Dorsolateral prefrontal cortex (tissue), 122 donors: ENCODE measurements at places on chromosomes 7 and 10.

DNA sequence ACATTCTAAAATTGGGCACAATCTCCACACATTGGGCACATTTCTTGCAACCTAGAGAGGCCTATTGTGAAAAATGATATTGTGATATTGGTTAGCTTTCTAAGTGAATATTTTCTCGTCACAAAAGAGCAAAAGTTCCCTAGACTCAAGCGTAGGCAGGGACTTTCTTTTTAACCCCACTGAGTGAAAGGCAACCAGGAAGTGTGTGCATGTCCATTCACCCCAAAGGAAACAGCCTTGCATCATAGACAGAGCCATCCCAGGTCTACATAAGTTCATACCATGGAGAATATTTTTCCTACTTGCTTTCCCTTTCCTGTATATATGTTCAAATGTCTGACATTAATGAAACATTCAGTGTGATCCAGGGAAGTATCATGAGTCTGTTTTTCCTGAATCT is 84.2 kb upstream of the AGBL3 start:
- DNase-seq: no peak

DNA sequence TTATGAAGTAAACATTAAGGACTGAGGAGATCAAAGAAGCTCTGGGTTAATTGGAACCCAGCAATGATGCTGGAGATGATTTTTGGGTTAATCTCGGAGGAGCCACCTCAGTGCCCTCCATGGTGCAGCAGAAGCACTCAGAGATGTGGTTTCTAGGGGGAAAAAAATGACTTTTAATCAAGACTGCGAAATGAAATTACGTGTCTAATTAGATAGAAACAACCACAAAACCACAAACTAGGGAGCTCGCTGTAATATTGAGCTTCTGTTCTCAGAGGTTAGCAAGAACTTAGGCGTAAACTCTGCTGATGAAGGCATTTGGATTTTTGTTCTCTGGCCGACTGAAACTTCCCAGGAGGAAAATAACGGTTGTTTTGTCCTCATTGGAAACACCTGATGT is 319.0 kb downstream of the GRID1 start:
- no peak for DNase-seq

DNA sequence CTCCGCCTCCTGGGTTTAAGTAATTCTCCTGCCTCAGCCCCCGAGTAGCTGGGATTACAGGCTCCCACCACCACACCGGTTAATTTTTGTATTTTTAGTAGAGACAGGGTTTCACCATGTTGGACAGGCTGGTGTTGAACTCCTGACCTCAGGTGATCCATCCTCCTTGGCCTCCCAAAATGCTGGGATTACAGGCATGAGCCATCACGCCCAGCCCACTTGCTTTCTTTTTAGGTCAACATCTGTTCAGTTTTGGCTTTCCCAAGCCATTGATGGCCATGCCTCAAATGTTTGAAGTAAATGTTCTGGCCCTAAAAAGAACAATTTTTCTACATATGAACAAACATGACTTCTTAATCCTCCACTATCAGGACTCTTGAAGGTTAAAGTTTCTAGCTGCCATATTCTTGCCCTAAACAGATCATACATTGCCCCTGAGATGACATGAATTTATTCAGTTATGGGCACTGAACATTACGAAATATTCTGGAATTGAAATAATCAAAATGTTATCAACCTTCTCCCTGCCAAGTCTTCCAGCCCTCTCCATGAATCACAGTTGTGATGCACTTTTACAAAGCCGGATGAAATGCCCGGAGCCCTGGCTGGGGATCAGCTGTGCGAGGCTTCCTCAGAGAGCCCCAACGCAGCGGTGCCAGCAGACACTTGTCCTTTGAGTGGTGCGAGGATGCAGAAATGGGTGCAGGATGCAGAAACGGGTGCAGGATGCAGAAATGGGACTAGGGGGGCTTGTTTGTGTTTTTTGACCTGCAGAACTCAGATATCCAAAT is 2.9 kb downstream of the MRLN start:
- no peak for DNase-seq

DNA sequence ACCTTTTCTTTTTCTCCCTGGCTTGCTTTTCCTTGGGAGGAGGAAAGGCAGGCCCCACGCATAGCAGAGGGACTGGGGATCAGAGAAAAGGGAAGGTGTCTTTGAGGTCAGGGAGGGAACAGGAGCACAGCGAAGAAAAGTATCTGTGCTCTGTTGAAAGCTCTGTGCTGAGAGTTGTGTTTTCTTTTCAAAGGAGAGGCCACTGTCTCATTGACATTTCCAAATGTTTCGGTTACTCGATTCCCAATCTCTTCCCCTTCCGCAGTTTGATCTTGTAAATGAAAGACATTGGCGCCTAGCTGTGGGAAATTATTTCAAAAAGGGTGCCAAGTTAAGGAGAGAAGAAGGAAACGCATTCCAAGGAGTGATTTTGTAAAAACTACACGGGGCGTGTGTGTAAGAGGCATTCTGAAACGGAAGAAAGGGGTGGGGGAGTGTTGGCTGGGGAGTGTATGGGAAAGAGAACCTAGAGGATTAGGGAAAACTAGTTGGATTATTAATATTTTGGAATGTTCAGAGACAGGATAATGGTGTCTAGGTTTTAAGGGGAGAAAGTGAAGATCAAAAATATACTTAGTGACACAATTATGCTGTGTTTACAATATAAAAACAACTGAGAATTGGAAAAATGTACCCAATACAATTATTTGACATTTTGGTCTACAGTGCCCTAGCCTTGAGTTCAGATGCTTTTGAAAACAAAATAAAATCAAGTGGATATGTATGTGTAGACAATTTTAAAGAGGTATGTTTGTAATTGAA is 708 bp downstream of the KLHDC10 start:
- no peak for DNase-seq

DNA sequence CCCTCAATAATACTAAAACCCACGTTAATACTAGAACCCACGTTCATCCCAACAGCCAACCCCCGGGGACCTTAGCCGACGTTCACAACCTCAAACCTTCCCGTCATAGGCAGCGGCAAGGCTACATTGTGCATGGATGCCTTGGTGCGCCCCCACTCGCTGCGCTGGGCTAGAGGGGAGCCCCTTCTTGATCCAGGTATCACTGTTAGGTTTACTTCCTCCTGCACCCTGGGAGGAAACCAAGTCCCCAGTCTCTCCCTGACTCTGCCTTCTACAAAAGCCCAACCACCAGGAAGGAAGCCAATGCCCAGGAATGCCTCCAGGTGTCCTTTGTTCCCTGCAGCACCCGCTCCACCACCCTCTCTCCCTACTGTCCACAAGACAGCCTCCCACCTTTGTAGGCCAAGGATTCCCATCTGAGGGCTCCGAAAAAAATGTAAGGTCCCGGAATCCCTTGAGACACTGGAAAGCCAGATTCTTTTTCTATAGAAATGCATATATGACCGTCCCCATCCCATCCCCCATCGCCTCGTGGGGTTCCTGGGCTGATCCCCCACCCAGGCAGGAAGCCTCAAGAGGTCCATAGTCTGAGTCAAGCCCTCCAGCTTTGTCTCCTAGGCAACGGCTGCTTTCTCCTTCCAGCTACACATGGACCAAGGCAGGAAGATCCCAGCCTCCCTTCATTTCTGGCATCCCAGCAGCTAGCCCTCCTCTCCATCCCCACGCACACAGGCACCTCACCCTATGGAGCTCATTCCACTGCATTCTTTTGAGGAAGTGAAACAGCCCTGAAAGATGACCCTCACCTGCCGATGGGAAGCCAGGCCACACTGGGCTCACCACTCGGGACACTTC is 25.2 kb downstream of the CTBP2 start:
- no peak for DNase-seq

DNA sequence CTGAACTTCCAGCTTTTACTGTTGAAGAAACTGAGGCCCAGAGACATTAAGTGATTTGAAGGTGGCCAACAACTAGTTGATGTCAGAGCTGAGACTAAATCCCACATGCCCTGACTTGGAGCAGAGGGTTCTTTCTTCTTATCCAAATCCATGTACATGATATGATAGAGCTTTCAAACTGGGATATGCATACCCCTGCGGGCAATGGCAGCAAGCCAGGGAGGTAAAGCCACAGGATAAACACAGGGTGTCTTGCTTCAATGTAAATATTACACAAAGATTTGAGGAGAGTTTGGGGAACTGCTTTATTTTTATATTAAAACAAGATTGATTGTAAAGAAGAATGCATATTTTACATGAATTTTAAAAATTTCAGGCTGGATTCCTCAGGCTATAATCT is 2.3 kb upstream of the LRRC72 start:
- DNase-seq: no peak

DNA sequence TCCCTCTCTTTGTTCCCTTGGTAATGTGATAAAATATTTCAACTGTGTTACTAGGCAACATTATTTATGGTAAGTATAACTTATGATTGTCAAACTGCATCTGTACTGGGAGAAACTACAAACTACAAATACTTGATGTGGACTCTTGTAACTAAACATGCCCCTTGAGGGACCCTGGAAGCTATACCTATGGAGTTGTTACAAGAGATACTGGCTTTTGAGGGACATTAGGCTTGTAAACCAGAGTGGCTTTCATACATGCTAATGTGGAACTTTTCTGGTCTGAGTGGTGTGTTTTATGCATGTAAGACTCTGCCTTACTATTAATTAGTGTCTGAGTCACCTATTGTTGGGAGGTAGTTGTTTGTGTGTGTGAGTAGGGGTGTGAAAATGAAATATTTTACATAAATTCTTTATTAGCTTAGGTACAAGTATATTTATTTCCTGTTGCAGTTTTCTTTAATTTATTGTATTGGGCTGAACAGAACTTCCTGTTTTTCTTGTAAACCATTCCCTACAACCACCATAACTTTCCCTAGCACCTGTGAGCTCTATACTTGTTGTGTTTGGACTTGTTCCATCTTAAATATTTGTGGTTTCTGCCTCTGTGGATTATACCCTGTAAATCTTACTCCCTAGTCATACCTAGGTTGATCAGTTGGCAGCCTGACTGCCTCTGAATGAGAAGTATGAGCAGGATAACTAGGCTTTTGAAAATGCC is 49.8 kb downstream of the STK31 start:
- no peak for DNase-seq

- DNase-seq: no peak
Observed at GRCh38 chr10:86164174-86164774, 202.3 kb downstream of the GRID1 start.

GRCh38 chr7:159197066-159197975 is 52.7 kb upstream of the VIPR2 start:
- no peak for DNase-seq

- DNase-seq: no peak
Observed at GRCh38 chr7:107712025-107712424, 31.9 kb upstream of the CBLL1 start.

DNA sequence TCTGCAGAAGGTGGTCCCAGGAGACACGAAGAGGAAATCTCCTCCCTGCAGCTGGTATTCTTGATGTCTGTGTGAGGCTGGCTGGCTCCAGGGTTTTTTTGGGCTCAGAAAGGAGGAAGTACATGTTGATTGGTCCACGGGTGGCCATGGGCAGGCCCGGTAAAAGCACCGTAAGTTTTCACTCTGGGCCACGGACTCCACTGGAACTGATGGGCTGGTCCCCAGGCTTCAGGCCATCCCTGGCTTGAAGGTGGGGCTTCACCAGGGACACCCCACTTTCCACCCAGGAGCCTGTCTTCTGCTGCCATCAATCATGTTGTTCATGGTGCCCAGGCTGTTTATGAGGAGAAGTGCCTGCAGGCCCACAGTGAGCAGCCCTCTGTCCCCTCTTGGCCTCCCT is 736.8 kb downstream of the PCDH15 start:
- no peak for DNase-seq

GRCh38 chr7:143405173-143406001 is 3.3 kb downstream of the EPHA1 start:
- no peak for DNase-seq

DNA sequence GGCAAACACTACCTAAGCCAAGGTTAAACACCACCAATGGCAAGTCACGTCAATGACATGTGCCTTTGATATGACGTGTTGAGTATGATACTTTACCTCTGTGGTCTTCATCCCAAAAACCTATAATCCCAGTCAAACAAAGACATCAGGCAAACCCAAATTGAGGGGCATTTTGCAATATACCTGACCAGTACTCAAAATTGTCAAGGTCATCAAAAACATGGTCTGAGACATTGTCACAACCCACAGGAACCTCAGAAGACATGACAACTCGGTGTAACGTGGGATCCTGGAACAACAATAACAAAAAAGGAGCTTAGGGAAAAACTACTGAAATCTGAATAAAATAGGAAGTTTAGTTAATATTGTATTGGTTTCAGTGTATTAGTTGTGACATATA is 7.2 kb downstream of the FAM237B start:
- no peak for DNase-seq

DNA sequence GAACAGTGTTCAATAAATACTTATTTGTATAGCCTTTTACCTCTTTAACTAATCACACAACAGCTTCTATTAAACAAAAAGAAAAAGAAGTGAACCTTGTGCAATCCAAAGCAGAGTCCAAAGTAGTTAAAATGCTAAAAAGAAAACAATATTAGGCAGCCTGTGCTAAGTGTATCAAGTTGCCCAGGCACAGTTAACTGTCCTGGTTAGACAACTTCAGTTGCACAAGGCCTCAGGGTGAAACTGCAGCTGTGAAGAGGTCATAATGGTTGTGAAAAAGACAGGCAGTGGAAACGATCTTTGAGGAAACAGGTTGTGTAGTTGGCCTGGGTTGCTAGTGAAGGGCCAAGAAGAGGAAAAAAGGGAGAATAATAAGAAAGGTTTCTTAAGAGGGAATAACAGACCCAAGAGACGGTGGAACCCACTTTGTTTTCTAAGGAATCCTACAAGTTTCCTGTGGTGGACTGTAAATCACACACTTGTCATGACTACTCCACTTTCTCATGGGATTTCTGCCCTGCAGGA is 6.0 kb upstream of the CROT start:
- DNase-seq: no peak

DNA sequence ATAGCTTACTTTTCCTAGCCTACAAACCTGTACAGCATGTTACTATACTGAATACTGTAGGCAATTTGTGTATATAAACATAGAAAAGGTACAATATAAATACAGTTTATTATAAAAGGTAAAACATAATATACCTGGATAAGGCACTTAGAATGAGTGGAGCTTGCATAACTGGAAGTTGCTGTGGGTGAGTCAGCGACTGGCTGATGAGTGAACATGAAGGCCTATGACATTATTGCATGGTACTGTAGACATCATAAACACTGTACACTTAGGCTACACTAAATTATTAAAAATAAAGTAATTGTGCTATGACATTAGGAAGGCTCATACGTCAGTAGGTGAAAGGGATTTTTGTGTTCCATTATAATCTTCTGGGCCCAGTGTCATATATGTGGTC is 228.8 kb downstream of the HDAC9 start:
- no peak for DNase-seq

- DNase-seq: no peak
Observed at GRCh38 chr10:8235253-8236027, 181.0 kb downstream of the GATA3 start.

GRCh38 chr7:116499168-116500077 is at the start of gene CAV2:
Gene CAV2 (plus strand): TSS chr7:116499738. CDS start chr7:116499782, 44 bp downstream.
- DNase-seq: no peak
